ENCODE measurements at places on chromosomes 4 and X.
A peak's percentile ranks its signal among the peaks of the same experiment; 100 is the strongest.

DNA sequence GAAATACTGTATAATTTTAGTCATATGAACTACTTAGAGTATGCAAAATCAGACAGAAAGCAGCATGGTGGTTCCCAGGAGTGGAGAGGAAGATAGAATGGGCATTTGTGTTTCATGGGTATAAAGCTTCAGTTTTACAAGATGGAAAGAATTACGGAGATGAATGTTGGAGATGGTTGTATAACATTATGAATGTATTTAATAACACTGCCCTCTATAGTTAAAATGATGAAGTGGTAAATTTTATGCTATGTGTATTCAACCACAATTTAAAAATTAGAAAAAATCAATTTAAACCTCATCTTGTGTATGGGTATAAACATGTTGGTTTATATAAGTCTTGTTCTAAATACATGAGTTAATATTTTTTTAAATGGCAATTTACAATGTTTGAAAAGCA, 521.1 kb downstream of the FSTL5 start:
- DNase-seq = no peak

GRCh38 chr4:101259876-101260275, 87.5 kb downstream of the PPP3CA start:
- DNase-seq = no peak

DNA sequence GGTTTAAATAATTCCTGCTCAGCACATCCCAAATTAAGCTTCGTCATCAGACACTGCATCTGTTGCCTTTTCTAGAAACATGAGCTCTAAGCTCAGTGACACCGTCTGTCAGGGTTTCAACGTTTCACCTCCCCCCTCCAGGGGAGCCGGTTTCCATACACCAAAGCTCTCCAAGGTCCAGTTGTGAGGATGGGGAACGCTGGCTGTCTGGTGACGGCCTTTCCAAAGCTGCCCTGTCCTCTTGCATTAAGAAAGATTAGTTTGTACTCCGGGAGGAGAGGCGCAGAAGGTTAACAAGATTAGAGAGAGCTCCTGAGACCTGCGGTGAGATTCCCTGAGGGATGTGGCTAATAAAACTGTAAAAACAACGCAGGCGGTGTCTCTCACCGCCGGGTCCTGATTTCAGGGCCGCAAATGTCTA, 43.2 kb downstream of the ASMT start:
- no peak for DNase-seq

GRCh38 chr4:119597377-119597776, 31.2 kb downstream of the PDE5A start:
- DNase-seq = no peak

- no peak for DNase-seq
Observed at GRCh38 chr4:30620711-30621110, 99.5 kb upstream of the PCDH7 start.

- no peak for DNase-seq
Observed at GRCh38 chrX:13198056-13198761, 121.6 kb downstream of the ATXN3L start.

GRCh38 chr4:3354455-3354811, 61.6 kb downstream of the RGS12 start:
- DNase-seq = no peak

DNA sequence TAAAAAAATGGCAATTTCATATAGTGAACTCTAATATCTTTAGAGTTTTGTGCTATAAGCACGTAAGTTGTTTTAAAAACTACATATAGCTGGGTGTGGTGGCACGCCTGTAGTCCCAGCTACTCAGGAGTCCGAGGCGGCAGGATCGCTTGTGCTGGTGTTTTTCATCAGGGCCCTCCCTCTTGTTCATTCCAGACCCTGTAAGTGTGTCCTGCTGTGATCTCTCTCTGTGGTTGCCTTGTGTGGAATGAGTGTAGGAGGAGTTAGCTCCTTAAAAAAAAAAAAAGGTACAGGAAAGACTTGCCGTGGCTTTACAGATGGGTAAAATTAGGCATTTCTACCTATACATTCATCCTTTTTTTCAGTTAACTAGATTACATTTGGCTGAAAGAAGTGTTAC, 35.4 kb downstream of the RBBP7 start:
- DNase-seq = no peak

DNA sequence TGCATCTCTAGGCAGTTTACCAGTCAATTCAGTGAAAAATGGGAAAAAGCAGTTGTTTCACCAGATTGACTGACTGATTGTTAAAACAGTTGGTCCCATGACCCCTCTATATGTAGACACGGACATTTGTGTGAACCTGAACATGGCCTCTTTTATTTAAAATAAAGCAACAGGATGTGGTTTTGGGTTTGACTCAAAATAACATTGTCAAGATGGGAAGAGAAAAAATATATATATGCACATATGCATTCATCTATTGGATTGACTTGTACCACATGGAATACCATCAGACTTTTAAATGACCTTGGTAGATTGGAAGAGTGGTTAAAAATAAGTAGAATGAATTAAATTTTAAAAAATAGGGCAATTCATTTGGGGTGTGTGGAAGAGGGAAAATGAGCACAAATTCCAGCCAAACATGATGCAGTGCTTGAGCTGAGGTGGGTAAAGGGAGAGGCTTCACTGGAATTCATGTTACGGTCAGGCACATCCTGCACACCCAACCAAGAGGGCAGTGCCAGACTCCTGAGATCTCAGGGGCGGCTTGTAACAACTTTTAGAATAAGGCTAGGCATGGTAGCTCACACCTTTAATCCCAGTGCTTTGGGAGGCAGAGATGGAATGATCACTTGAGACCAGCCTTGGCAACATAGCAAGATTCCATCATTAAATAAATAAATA, 560.7 kb upstream of the TENM3 start:
- no peak for DNase-seq

GRCh38 chr4:2276581-2277325, 14.8 kb upstream of the MXD4 start:
- no peak for DNase-seq

- DNase-seq = no peak
Observed at GRCh38 chrX:122666601-122667000, 517.5 kb upstream of the GRIA3 start.

DNA sequence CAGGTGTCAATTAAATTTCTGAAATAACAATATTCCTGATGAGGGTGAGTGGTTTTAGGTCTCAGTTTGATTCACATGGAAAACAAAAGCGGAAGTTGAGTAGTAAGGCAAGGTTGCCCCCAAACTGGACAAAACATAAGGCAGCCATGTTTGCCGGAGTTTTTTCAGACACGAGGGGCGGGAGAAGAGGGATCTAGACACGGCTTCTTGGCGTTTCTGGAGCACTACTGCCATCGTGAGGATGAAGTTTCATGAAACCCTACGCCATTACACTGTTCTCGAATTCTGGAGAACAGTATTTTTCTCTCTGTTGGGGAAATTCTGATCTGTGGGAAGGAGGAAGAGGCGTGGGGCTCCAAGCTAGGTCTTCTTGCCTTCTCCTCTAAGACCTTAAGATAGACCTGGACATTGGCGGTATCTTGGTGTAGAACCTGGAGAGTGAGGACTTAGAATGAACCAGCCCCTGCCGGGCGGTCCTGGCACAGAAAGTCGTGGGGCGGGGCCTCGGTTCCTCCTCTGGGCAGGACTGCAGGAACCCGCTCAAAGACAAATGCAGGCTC, 160.3 kb downstream of the OR13H1 start:
- DNase-seq = peak; percentile 79

DNA sequence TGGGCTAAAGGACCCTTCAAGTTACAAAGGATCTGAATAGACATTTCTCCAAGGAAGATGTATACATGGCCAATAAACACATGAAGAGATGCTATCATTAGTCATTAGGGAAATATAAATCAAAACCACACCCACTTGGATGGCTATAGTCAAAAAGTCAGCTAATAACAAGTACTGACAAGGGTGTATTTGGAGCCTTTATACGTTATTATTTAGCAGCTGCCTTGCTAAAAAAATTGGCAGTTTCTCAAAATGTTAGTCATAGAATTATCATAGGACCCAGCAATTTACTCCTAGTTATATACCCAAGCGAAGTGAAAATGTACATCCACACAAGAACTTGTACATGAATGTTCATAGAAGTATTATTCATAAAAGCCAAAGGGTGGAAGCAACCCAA, 112.7 kb upstream of the DUSP21 start:
- no peak for DNase-seq

DNA sequence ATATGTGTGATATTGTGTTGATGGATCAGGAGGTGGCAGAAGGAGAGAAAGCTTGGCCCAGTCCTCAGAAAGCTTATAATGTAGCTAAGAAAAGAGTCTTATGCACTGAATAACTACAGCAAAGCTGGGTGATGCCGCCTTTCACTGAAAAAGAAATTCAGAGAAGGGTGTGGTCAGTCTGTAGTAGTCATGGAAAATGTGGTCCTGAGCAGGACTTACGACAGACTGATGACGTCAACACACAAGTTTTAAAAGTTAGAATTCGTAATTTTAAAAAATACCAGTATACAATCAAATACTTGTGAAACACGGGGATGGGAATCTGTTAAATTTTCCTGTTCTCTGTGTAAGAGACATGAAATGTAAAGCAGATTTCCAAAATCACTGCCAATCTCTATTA, 87.0 kb upstream of the RAPGEF2 start:
- no peak for DNase-seq

- DNase-seq = no peak
Observed at GRCh38 chr4:124329134-124329533, 383.4 kb downstream of the ANKRD50 start.

DNA sequence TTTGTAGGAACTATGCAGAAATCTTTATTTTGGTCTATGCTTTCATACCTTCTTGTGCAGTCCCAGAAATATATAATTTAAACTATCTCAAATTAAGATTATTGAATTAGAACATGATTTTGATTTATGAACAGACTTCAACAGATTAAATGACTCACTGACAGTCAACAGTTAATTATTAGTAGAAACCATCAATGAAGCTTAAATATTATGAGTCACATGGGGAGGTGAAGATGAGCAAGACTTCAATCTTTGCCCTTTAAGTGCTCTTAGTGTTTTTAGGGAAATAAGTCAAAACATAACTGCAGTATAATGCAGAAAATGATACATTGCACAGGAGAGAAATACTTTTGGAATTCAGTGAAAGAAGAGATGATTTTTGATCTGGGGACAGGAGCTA, 81.5 kb upstream of the BMP3 start:
- DNase-seq = no peak

DNA sequence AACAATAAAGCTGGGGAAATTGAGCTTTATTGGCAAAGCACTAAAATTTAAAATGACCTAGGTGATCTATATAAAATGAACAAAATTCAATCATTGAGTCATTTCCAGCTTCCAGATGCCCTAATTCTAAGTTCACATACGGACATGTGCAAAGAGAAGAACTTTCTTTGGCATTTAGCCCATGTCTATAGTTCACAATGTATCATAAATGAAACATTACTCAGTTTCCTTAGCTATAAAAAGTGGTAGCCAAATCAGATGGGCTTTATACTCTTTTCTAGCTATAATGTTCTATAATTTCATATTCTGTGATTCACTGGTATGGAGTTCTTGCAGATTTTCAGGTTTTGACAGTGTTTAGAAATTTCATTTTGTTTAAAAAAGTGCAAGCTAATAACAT, 327.4 kb downstream of the KCTD8 start:
- no peak for DNase-seq

DNA sequence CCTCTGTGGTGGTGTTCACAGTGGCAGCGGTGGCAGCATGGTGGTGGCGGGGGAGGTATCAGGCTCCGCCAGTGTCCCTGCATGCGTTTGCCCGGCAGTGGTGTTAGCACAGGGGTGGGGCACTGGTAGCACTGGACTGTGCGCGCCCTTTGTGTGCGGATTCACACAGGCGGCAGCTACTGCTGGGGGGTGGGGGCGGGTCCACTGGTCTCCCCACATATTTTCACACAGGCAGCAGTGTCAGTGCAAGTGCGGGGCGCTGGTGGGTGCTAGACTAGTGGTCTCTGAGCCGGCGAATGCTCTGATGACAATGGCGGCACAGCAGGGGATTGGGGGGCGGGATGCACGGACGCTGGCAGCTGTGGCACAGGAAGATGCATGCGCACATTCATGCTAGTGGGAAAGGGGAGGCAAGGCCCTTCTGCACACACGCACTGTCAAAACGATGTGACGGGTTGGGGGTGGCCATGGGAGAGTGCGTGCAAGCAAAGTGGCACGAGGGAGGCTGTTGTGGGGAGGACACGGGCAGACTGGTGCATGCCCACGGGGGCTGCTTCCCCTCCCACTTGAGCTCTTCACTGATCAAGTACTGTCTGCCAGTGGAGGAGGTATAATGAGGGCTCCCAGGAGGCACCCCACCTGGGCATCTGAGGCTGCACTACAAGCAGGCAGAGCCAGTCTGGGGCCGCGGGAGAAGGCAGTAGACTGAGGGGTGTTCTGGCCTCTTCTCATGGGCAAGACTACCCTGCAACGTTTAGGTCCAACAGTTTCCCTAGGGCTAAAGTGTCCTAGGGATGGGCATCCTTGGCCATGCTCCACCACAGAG, 53.0 kb downstream of the POF1B start:
- no peak for DNase-seq

DNA sequence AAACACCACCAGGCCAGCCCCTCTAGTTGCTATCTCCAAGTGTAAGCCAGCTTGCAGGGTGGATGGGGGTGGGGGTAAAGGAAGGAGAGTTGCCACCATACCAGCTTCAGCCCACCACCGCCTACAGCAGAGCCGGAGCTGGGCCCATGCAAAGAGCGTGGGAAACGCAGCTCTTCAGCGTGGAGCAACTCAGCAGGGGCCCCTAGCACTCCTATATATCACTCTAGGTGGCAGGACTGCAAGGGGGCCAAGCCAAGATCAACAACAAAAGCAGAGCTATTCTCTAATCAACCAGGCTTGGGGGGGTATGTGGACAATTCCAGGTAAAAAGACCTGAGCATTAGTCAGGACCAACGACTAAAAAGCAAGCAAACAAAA, 35.5 kb upstream of the IQSEC2 start:
- no peak for DNase-seq

- no peak for DNase-seq
Observed at GRCh38 chr4:113674251-113674650, 87.3 kb downstream of the CAMK2D start.

- no peak for DNase-seq
Observed at GRCh38 chrX:127025013-127025412, 205.5 kb downstream of the PRR32 start.
